Stimulated activated CD4-positive, alpha-beta T cell treated with anti-CD3 and anti-CD28 coated beads, Interleukin-15, amount 100 ng/mL, for 1 hour (primary cell): ENCODE measurements at places on chromosomes 6 and 20.

- DNase-seq: no peak
Measured at GRCh38 chr6:10771371-10771894, 23.8 kb downstream of the TMEM14B start.

GRCh38 chr20:55070001-55070400, 594.6 kb downstream of the DOK5 start:
- no peak for DNase-seq

DNA sequence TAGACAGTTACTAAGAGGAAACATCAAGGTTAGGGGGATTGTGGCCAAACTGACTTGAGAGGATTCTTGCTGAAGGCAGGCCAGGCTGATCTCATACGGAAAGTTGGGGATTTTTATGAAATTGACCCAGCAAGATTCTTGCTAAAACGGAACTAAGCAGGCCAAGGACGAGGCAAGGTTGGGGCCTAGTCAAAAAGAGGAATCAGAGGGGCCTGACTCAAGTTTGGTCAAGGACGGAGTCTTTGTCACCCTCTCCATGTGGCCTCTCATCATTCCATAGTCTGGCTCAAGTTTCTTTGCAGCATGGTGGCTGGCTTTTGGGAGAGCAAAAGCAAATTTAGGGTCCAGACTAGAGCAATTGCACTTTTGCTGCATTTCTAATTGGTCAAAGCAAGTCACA, 7.9 kb upstream of the HECA start:
- no peak for DNase-seq

DNA sequence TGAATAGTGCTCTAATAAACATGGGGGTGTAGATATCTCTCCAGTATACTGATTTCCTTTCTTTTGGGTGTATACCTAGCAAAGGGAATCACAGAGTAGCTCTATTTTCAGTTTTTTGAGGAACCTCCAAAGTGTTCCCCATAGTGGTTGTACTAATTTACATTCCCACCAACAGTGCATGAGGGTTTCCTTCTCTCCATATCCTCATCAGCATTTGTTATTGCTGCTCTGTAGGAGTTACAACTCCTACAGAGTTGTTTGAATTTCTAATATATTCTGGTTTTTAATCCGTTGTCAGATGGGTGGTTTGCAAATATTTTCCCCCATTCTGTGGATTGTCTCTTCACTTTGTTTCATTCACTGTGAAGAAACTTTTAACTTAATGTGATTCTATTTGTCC, 207.9 kb downstream of the FUT9 start:
- no peak for DNase-seq

DNA sequence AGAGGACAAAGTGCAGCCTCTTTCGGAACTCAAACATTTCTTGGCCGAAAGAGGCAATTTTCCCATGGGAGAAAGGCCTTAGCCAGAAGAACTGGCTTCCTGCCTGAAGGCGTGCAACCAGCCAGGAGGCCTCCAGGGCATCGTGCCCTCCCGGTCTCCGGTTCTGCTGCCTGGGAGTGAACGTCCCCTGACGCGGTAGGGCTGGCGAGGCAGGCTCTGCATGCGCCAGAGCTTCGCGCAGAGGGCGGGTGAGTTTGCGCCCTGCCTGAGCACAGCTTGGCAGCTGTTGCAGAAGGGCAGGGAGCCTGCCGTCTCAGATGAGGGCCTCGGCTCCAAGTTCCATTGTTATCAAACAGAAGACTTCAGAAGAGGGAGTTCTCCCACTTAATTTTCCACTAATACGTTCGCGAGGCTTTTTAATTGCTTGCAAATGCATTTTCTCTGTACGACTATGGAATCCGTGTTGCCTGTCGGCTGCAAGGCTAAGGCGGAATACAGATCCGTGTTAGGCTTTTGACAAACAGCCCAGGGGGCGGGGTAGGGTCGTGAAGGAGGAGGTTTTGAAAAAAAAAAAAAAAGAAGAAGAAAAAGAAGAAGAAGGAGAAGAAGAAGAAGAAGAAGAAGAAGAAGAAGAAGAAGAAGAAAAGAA, 5.5 kb upstream of the TFAP2D start:
- DNase-seq: no peak

DNA sequence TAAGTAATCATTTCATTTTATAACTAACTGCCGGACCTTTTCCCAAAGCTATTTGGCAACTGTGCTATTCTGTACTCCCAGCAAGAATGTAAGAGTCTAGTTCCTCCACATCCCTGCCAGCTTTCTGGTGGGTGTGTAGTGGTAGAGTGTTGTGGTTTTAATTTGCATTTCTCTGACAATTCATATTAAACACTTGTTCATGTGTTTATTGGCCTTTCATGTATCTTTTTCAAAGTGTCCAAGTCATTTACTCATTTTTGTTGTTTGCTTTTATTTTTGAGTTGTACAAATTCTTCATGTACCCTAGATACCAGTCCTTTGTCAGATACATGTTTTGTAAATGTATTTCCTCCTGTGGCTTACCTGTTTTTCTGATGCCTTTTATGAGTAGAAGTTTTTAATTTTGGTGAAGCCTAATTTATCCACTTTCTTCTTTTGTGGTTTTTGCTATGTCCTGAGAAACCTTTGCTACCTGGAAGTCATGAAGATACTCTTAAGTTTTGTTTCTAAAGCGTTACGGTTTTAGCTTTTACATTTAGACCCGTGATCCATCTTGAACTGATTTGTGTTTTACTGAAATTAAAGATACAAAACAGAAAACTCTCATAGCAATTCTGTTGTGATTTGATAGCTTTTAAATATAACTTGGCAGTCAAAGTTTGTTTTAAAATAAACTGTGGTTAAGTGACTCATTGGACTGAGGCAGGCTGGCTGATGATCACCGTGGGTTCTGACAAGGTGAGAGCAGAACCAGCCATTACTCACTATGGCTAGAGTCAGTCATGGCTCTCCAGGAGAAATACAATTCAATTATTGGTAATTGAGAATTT, 8.0 kb downstream of the MYLIP start:
- DNase-seq: no peak

DNA sequence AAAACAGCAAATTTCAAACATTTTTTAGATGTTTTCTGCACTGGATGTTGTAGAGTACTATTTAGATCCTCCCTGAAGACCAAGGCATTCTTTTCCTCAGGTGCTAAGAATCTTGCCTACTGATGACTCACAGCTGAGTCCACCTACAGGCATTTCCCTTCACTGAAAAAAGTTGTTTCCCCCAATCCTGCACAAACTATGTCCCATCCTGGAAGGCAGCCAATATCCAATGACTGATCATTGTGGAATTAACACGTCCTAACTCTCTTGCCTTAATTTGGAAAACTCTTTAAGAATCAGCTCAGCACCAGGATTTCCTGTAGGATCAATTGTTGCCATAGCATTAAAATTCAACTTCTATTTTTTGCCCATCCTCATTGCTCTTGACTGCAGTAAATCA, 268.4 kb upstream of the IRAK1BP1 start:
- no peak for DNase-seq

GRCh38 chr6:87333591-87334181, 4.6 kb upstream of the GJB7 start:
- DNase-seq: no peak
